ENCODE measurements at places on chromosomes 7 and 10.

DNA sequence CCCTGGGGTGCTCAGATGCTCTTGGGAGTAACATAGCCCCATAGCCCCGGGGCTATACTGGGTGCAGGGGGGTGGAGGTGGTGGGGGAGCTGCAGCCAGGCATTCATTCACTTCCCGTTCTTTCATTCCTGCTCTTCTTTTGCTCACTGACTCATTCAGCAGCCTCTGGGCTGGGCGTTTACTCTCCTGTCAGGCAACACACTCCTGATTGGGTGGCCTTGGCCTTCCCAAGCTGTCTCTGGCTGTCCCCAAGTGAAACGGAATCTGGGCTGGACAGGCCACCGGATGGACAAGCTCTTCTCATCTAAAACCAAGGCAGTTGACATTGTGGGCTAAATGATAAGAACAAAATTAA, 34.6 kb downstream of the CHST3 start:
- DNase-seq, result peak; percentile 84

DNA sequence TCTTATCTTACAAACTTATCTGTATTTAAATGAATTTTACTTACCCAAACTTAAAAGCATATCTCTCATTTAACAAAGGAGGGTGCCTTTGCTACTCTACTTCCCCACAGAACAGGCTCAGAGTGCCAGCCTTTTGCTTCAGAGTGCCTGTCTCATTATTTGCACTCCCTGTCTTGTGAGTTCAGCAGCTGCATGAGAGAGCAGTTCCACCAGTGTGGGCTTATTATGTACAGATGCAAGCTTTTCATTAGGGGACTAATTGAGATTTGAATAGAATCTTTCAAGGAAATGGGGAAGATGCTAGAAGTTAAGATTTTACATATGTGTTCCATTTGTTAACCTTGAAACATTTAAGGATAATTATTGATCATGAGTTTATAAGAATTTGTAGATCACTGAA, 310.2 kb upstream of the LRRN3 start:
- DNase-seq, result no peak

GRCh38 chr7:117704063-117704462, 169.2 kb downstream of the CTTNBP2 start:
- no peak for DNase-seq

GRCh38 chr7:80146545-80147182, 12.0 kb downstream of the GNAI1 start:
- DNase-seq, result no peak

Measured in GM03348 (cell line).